ENCODE measurements at places on chromosomes 5 and 9.
A peak's percentile ranks its signal among the peaks of the same experiment; 100 is the strongest.

DNA sequence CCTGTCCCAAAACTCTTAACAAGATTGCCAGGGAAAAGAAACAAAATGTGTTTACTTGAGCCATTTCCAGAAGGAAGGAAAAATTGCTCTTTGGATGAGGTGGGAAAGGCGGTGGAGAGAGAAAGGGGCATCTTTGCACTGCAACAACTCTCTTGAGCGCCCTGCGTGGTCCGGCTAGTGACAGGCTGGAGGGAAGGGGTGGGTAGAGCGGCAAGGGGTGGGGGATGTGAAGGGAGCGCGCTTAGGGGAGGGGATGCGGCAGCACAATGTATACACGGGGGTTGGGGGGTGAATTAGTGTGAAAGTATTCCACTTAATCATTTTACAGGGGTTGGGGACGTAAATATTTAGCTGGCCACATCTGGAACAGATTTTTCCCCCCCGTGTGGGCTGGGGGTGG, 1.3 kb downstream of the FGF10 start:
- DNase-seq = no peak

DNA sequence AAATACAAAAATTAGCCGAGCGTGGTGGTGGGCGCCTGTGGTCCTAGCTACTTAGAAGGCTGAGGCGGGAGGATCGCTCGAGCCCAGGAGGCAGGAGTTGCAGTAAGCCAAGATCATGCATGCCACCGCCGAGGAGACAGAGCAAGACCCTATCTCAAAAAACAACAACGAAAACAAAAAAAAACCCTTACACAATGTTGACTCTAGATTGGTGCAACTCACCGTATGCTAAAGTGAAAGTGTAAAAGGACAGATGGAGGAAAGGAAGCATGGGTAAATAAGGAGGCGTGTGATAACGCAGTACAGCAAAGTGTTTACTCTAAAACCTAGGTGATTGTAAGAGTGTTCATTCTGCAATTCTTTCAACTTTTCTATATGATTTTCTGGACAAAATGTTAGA, 15.9 kb upstream of the RUFY1 start:
- no peak for DNase-seq

DNA sequence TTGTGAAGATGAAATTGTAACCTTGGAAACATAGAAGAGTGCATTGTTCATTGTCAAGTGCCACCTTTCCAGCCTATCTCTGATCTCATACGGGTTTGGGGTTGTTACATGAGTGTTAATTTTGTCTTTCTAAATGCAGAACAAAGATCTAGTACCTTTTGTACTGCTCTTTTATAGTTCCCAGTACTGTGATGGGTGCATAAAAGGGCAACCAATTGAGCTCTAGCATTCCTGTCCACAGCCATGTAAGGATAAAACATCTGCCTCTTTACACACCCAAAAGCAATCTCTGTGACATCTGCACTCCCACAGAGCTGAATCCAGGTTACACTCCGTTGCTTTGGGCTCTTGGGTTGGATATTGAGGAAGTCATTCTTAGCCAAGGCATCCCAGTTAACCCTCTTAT, 255.2 kb downstream of the SGCD start:
- DNase-seq = no peak

DNA sequence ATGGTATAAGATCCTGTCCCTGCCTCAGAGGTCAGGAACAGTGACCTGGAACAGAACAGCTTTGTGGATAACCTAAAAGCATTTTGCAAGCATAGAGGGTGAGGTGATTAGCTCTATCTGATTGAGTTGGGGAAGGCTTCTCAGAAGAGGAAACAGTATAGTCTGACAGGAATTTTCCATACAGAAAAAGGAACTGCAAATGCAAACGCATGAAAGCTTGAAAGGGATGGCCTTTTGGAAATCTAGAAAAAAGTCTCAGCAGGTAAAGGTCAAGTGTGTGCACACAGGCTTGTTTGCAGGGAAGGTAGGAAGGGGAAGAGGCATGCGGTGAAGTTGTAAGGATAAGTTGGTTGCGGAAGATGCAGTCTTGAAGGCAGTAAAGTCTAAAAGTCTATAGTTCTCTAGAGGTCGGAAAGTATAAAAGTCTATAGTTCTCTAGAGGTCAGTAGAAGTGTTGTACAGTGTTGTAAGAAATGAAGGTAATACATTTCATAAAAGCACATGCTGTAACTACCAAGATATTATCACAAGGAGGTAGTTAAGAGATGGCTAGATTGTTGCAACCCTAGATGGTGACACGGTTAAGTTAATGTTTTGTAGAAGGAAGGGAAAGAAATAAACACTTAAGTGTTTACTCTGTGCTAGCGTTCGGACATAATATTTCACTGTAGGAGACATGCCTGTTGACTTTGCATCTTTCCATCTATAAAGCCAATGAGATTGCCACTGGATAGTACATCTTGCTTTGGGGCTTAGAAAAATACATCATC, 16.7 kb upstream of the HSPB3 start:
- DNase-seq = no peak

DNA sequence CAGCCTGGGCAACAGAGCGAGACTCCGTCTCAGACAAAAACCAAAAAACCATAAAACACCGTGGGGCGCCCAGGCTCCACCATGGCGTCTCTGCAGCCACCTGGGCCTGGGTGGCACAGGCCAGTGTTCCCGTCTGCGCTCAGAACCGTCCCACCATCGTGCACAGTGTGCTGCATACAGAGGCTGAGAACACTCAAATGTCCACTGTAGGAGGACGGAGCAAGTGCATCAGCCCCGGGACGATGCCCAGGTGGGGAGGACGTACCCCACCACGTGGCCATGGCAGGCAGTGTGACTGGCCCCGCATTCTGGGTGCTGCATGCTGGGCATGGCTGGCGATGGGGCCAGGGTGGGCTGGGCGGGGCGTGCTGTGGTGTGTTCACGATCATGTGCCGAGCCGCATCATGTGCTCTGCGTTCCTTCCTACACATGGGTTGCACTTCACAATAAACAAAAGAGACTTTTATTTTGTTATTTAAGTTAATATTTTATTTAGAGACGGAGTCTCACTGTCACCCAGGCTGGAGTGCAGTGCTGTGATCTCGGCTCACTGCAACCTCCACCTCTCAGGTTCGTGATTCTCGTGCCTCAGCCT, 37.8 kb downstream of the EXD3 start:
- no peak for DNase-seq

DNA sequence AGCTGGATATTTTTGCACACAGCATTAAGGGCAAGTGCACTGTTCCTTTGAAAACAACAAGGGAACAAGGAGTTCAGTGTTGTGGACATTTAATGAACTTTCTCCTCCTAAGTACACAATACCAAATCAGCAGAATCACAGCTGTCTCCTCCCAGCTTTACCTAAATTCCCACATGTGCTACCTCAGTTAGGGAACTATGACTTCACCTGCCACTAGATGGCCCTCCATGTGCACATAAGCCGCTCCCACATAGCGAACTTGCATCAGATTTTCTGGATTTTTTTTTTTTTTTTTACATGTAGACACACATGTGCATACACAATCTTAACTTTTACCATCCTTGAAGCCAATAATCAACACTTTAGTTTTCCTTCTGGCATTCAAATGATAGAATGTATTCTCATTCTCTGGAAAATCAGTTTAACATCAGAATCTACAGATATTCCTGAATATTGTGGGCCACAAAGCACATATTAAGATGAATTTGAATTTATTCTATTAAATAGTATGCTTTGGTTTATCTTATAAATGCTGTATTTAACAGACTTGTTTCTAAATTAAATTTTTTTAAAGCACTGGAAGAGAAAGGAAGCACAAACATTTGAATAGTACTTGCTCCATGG, 123.6 kb downstream of the PALM2AKAP2 start:
- DNase-seq = peak; percentile 84

GRCh38 chr5:67215519-67216471, 19.2 kb upstream of the CD180 start:
- peak; percentile 47 for DNase-seq

DNA sequence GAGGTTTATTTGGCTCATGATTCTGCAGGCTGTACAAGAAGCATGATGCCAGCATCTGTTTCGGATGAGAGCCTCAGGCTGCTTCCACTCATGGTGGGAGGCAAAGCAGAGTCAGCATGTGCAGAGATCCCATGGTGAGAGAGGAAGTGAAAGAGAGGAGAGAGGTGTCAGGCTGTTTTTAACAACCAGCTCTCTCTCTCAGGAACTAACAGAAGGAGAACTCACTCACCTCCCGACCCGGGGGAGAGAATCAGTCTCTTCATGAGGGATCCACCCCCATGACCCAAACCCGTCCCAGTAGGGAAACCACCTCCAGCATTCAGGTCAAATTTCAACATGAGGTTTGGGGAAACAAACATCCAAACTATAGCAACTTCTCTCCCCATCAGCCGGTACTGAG, 187.7 kb downstream of the ENC1 start:
- no peak for DNase-seq

DNA sequence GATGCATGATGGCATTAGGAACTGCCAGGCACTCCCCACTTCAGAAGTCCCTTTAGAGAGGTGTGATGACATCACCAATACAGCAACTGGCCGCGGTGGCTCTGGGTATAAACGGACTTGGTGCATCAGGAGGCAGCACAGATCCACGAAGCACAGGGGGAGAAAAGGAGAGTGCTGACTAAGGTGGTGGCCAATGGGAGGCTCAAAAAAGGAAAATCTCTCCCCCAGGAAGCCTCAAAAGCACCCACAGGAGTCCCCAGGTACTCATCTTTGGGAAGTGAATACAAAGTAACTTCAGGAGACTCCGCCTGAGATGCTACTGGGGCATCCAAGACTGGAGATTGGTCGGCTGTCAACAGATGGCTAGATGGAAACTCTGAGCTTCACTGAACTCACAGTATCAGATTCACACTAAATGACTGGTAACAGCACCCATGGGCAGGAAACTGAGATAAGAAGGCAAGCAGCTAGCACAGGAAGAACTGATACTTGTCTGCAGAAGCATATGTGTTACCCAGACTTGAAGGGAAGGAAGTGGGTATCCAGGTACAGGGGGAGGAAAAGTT, 7.6 kb downstream of the TTC39B start:
- no peak for DNase-seq

GRCh38 chr5:127210042-127210441, 80.6 kb upstream of the MEGF10 start:
- peak; percentile 52 for DNase-seq

DNA sequence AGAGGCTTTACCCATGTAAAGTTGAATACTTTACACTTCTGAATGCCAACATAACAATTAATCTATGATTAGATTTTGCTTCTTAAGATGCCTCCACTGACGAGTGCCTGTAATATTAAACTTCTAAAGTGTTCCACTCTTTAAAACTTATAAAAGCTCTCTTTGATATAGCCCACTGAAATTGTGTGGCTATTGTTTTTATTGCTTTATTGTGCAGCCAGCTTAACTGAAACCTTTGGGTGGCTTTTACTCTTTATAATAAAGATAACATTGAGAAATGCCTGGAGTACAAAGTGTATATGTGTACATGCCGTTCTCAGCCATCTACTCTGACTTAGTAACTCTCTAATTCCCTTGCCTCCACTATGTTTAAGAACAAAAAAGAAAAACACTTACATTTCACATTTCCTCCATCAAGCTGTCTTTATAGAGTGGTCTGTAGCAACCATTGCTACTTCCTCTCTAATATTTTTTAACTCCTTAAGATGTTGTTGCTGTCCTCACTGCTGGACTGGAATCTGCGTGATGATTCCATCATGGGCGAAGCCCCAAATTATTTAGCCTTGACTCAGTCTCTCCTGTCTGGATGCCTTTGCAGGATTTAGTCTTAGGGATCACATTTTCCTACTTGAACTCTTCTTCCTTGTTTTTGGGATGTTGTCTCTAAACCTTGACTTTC, 9.1 kb downstream of the PIK3R1 start:
- DNase-seq = peak; percentile 80

DNA sequence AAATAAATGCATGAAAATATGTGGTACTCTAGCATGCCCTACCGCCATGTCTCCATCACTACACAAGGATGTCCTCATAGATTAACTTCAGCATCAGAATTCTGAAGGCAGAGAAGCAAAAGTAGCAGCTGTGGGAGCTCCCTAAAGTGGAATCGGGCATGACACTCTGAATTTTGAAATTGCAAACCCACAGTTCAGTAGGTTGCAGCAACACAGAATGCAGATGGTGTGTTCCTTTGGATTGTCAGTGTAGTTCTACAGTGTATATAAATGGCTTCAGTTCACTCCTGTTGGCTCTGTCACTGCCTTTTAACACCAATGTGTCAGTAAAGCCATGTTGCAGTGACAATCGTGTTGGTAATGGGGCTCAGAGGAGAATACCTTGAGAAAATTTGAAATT, 973.6 kb upstream of the WWC1 start:
- no peak for DNase-seq

DNA sequence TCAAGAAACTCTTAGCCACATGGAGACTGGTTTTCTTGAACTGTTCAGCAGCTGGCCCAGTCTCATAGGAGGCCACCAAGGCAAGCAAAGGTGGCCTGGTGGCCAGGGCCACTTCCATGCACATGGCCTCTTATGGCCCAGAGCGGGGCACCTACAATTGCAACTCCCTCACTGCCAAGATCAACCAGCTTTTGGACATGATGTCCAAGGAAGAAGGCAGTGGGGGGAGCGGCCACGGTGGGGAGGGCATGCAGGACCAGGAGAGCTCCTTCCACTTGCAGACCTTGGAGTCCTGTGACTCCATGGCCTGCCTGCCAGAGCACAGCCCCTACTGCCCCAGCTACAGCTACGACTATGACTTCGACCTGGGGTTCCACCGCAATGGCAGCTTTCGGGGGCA, 398.9 kb upstream of the PTPRD start:
- DNase-seq = no peak

GRCh38 chr5:137360607-137361006, 138.5 kb downstream of the SPOCK1 start:
- DNase-seq = peak; percentile 64

- DNase-seq = no peak
Measured at GRCh38 chr9:134652291-134653225, 11.0 kb downstream of the COL5A1 start.

- DNase-seq = peak; percentile 97
Measured at GRCh38 chr5:163571744-163572143, 66.3 kb downstream of the MAT2B start.

GRCh38 chr5:55437452-55437851, 97.3 kb downstream of the PLPP1 start:
- DNase-seq = no peak

DNA sequence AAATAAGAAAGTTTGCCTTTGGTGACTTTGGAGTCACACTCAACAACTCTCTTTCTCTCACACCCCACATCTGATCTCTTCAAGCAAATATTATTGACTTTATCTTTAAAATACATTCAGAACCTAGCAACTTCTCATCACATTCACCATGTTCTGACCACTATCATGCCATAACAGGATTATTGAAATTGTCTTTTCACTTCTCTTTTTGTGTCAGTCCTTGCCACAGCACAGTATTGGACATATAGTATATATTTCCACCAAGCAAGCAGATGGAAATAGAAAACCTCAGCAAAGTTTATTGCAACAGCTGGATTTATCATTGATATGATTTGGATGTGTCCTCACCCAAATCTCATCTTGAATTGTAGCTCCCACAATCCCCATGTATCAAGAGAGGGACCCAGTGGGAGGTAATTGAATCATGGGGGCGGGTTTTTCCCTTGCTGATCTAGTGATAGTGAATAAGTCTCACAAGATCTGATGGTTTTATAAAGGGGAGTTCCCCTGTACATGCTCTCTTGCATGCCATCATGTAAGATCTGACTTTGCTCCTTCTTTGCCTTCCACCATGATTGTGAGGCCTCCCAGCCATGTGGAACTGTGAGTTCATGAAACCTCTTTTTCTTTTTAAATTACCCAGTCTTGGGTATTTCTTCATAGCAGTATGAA, 26.9 kb upstream of the ITGA1 start:
- no peak for DNase-seq
